Astrocyte (in vitro differentiated cells and primary cell): ENCODE measurements at places on chromosomes 4 and X.

GRCh38 chr4:10084651-10085358, 31.8 kb downstream of the WDR1 start:
- DNase-seq = no peak

GRCh38 chr4:150679765-150680343, 97.9 kb downstream of the MAB21L2 start:
- DNase-seq = peak; percentile 37

- no peak for DNase-seq
Measured at GRCh38 chr4:2807571-2807970, 14.7 kb downstream of the SH3BP2 start.

- DNase-seq = peak; percentile 29
Measured at GRCh38 chrX:9196961-9197640, 163.2 kb upstream of the FAM9B start.

GRCh38 chrX:106791495-106791894, 11.0 kb upstream of the TBC1D8B start:
- DNase-seq = no peak

- no peak for DNase-seq
Measured at GRCh38 chr4:76233967-76234678, 17.4 kb upstream of the FAM47E start.

DNA sequence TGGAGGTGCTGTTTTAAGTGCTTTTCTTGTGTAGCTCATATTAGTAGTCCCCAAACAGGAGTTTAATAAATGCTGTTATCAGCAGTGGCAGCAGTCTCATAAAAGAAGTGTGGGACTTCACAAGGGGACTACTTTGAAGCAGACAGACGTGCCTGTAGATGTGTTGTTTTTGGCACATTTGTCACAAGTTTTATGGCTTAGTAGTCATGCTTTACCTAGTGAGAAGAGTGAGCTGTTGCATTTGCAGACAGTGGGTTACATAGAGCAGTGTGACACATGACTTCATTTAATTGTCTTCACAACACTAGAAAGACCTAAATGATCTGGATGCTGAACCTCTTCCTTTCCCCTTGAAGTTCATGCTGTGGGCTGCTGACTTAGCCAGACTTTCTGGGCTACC, 149.5 kb upstream of the MBNL3 start:
- DNase-seq = no peak

GRCh38 chrX:75118296-75118695, 37.8 kb downstream of the ABCB7 start:
- DNase-seq = no peak
